ENCODE measurements at places on chromosomes 4 and X. TPM values are rescaled to one million over a fixed set of nuclear protein-coding genes. Genes with fewer than 3 reads are reported as not detected.

The CAPN6 gene
- polyA plus RNA-seq: 0.46 TPM

The MAPK10 gene
- 147 TPM for polyA plus RNA-seq

The NIPAL1 gene
- 0.52 TPM for polyA plus RNA-seq

The BRS3 gene
- polyA plus RNA-seq: not detected

The CHIC1 gene
- 15.2 TPM for polyA plus RNA-seq

The DDIT4L gene
- polyA plus RNA-seq: not detected

The ZNF41 gene
- 9.1 TPM for polyA plus RNA-seq

The ZNF157 gene
- polyA plus RNA-seq: 3.5 TPM

The MAP7D2 gene
- polyA plus RNA-seq: 3.5 TPM

The LUZP4 gene
- not detected for polyA plus RNA-seq

The SPANXB1 gene
- not detected for polyA plus RNA-seq

The KIAA1210 gene
- not detected for polyA plus RNA-seq

The FRAS1 gene
- polyA plus RNA-seq: 3.5 TPM

The GABRB1 gene
- 3.3 TPM for polyA plus RNA-seq

The GAR1 gene
- 12.1 TPM for polyA plus RNA-seq

The CTSO gene
- 0.26 TPM for polyA plus RNA-seq

The DDX60 gene
- not detected for polyA plus RNA-seq

The BEX1 gene
- 1,035 TPM for polyA plus RNA-seq

The CPZ gene
- polyA plus RNA-seq: not detected

The SUPT20HL2 gene
- not detected for polyA plus RNA-seq

The GPR50 gene
- polyA plus RNA-seq: not detected

The MAGED4 gene
- polyA plus RNA-seq: 320 TPM

The WDR17 gene
- polyA plus RNA-seq: 59.1 TPM

The TKTL1 gene
- 0.14 TPM for polyA plus RNA-seq

The ZIC3 gene
- 3.7 TPM for polyA plus RNA-seq

The PLP1 gene
- 0.88 TPM for polyA plus RNA-seq

The CEP135 gene
- 6.7 TPM for polyA plus RNA-seq

The TLR3 gene
- polyA plus RNA-seq: not detected

The PCYT1B gene
- polyA plus RNA-seq: 6.5 TPM

The SERPINA7 gene
- polyA plus RNA-seq: not detected

The F11 gene
- not detected for polyA plus RNA-seq

The TCP11X2 gene
- polyA plus RNA-seq: 0.12 TPM

Data from neural cell (in vitro differentiated cells).